ENCODE measurements at places on chromosomes 7 and 10.

DNA sequence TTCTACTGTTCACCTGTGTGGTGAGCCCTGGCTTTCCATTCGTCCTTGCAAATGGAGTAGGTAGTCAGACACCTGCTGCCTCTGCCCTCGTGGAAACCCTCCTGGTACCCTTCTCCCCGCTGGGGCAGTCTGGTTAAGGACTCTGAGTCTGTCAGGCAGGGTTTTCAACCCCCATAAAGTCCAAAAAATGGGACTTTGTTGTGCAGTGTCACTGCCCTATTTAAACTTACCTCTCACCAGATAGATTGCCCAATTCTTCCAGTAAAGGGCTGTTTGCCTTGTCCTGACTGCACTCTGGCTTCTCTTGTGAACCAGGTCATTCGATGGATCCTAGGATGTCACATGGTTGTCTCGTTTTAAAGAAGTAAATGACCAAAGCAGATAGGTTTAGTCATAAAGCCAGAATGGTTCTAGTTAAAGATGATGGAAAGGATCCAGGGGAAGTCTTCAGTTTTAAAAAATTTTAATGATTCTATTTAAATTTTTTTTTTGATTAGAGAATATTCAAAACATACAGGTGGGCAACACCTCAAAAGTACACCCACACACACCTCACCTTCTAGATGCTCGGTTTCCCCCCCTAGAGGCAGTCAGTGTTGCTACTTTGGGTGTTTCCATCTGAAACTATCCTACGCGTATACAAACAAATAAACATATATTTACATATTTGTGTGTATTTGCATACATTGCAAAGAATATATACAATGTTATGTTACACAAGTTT lies 22.0 kb downstream of the TMEM176B start:
- no peak for DNase-seq

GRCh38 chr10:34599026-34599795 lies 215.9 kb downstream of the PARD3 start:
- DNase-seq = no peak

DNA sequence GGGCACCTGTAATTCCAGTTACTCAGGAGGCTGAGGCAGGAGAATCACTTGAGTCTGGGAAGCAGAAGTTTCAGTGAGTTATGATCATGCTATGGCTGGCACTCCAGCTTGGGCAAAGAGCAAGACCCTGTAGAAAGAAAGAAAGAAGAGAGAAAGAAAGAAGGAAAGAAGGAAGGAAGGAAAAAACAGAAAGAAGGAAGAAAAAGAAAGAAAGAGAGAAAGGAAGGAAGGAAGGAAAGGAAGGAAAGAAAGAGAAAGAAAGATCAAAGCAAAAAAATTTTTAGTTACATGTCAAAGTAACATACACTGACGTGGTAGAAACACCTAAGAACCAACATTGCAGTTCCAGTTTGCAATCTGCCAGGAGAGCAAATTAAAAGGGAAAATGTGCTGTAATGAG lies 73.8 kb upstream of the JCAD start:
- no peak for DNase-seq

GRCh38 chr7:50696810-50697582 lies 85.7 kb downstream of the GRB10 start:
- DNase-seq = no peak

- DNase-seq = no peak
These were observed 89.1 kb upstream of the LRGUK start for GRCh38 chr7:134037991-134038390.

Data from stimulated activated naive CD8-positive, alpha-beta T cell treated with anti-CD3 and anti-CD28 coated beads, Interleukin-15, amount 100 ng/mL, for 72 hours (primary cell).